Kidney (tissue), 22 donors: ENCODE measurements at places on chromosomes 6 and 20. TPM values are rescaled to one million over a fixed set of nuclear protein-coding genes. Genes with fewer than 3 reads are reported as not detected.

The UBD gene
- total RNA-seq: 33.5 TPM

GRCh38 chr6:111121789-111122350 lies 34.6 kb downstream of the SLC16A10 start:
- DNase-seq: no peak

DNA sequence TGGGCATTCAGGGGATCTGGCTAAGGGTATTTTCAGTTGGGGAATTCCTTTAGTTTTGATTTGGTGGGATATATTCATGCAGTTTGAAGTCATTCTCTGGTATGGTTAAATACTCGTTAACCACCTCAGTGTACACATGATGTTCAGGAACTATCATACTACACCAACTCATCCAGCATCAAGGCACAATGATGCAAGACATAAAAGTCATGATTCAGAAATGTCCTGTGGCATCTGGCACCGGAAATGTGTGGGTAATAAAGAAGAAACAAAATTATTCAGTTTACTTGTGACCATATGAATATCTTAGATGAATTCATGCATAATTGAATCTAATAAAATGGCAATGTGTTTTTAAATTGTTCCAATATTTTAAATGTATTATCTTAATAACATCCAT lies 129.0 kb upstream of the BMP5 start:
- no peak for DNase-seq

The TPX2 gene
- 1.4 TPM for total RNA-seq

The SLC17A1 gene
- 26.3 TPM for total RNA-seq

DNA sequence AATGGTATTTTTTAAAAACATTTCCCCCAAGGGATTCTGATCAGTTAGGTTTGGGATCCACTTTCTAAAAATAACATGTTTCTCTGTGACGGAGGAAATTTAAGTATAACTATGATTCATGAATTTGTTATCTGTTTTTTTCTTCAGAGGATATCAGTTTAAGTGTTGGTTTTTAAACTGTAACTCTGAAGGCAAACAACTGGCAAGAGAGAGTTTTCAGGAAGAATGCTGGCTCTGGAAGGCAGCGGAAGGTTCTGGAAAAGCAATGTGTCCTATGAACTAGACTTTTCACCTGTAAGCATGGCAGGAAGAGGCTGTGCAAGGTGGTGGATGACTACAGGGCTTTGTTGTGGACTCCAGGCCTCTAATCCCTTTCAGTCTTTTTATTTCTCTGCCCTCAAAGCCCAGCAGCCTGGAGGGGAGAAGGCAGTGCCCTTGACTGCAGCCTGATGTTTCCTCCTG lies 153.1 kb downstream of the GMPR start:
- peak; percentile 62 for DNase-seq
